Fibroblast of skin of abdomen (primary cell): ENCODE measurements at places on chromosomes 11 and 22.

DNA sequence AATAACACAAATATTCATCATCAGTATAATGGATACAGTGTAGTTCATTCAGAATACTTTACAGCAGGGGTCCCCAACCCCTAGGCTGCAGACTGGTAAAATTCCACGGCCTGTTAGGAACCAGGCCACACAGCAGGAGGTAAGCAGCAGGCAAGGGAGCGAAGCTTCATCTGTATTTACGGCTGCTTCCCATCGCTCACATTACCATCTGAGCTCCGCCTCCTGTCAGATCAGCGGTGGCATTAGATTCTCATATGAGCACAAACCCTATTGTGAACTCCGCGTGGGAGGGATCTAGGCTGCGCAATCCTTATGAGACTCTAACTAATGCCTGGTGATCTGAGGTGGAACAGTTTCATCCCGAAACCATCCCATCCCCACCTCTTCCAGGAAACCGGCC, 125.1 kb downstream of the SERGEF start:
- peak; percentile 52 for DNase-seq

- DNase-seq, result no peak
These were observed 11.5 kb upstream of the YWHAH start for GRCh38 chr22:31932863-31933262.

DNA sequence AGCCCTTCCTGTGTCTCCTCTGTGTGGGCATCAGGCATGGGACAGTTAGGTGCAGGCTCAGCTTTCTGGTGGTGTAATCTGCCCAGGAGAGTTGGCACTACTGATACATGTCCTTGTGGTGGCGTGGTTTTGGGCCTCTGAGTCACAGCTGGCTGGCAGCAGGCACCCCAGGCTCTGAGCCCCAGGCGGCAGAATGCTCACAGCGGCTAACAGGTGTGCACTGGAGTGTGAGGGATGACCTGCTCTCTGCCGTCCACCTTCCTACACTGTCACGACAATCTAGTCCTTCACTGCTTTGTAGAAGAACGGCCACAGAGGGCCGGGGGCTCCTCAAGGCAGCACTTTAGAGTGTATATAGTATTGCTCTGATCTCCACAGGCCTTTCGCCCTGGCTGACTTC, 100.3 kb upstream of the PITPNB start:
- DNase-seq, result no peak

DNA sequence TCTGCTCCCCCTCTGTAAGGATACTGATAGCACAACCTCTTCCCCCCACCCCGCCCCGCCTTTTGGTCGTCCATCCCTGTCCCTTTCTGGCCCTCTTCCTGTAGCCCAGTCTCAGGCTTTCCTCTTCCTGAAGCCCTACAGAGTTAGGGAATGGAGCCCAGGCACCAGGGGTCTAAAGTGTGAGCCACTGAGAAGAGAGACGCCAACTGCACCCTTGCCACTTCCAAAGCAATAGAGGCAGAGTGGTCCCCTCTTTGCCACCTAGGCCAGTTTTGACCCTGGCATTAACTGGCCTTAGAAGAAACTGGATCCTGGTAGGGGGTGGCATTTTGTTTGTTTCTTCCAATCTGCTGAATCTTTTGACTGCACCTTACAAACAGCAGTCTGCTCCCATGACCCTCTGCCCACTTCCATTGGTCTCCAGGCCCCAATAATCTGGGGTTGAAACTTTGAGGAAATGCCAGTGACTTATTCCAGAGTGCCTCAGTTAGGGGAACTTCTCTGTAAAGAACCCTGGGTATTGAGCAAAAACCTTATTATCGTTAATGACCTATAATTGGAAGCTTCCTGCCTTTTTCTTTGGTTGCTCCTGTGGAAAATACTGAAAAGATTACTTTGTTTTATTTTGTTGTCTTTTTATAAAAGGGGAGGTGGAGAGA, 9.7 kb upstream of the GRK2 start:
- no peak for DNase-seq

DNA sequence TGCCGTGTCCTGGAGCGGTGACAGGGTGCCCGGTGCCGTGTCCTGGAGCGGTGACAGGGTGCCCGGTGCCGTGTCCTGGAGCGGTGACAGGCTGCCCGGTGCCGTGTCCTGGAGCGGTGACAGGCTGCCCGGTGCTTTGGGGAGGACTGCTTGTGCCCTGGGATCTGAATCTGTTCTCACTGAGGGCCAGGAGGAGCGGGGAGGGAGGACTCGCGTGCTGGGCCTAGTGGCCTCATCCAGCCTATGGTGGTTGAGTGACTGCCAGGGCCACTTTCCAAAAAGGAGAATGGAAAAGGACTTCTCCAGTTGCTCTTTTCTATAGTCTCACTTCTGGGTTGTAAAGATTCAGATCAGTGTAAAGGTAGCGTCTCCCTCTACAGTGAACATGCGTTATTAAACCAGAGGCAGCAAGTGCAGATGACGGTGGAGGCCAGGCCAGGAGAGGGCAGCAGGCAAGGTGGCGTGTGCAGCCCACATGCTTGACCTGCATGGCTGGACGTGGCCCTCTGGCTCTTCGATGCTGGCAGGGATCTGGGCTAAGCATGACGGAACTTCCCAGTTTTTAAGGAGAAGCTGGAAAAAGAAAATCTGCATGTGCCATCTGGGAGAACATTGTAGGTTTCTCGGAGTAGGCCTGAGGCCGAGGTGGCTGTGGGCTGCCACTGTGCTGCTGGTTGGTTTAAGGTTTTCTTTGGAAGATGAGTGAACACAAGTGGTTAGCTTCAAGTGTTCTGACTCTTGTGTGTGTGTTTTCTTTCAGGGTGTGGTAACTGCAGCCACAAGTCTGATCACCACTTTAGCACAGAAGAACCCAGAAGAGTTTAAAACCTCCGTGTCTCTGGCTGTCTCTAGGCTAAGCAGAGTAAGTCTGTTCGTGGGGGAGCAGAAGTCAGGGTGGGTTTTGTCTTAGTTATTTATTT, 55.0 kb downstream of the AP2A2 start:
- DNase-seq, result no peak

- peak; percentile 81 for DNase-seq
These were observed 37.6 kb downstream of the LIF start for GRCh38 chr22:30208631-30209603.

DNA sequence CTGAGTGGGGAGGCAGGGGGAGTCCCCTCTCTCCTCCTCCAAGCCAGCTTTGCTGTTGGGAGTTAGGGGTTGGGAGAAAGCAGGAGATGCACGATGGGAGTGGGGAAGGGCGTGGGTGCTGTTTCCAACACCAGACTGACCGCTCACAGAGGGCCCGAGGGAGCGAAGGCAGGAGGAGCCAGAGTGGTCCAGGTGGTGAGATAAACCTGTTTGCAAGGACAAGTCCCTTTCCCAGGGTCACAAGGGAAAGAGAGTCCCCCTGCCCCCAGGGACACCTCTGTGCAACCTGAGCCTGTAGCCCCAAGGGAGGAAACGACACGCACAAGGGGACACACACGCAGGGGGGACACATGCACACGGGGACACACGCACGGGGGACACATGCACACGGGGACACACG, 42.2 kb downstream of the WNT11 start:
- no peak for DNase-seq

DNA sequence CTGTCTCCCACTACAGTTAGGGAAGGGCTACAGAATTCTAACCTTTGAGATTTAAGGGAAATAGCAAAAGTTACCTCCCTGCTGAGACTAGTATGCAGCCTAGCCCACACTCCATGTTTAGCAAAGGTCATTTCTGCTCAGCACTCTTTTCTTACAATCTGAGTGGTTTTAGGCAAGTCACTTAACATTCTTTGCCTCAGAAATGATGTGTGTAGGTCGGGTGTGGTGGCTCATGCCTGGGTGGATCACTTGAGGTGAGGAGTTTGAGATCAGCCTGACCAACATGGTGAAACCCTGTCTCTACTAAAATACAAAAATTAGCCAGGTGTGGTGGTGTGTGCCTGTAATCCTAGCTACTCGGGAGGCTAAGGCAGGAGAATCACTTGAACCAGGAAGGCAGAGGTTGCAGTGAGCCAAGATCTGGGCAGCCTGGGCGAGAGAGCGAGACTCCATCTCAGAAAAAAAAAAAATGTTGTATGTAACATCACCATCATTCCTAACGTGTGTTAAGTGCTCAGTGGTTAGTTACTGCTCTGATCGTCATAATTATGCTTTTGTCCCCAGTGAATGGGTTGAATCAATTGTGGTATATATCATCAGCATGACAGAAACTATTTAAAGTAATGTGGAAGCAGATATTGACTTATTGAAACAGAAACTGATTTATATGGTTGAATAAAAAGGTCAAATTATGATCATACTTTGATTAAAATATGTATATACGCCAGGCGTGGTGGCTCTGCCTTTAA, 55.0 kb downstream of the COPB1 start:
- DNase-seq, result no peak

GRCh38 chr11:76152086-76152681, 54.1 kb downstream of the WNT11 start:
- DNase-seq, result peak; percentile 68

DNA sequence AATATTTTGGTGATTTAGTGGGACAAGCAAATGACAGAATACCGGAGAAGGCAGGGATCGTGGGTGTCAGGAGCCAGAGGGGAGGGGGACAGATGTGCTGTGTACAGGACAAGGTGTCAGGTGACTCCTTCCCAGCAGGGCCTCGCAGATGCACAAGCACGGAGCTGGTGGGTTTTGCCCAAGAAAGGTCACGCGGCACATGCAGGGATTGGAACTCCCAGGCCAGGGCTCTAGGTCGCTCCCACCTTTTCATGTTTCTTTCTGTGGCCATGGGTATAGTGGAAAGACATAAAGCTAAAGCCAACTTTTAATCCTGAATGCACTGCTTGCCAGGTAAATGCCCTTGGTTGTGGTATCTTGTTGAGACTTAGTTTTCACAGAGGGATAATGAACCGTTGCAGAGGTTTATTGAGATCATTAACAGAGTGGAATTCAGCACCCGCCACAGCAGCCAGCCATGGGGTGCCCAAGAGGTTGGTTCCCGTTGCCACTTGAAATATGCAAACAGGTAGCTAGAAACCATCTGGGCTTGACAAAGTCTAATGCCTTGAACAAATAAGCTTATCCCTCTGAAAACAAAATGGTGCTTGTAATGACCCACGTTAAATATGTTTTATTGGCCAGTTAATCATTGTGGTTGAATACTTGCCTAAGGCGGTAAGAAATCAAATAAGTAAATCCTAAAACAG, 10.1 kb downstream of the C22orf23 start:
- DNase-seq, result no peak

- peak; percentile 84 for DNase-seq
These were observed 21.3 kb downstream of the RASD2 start for GRCh38 chr22:35561796-35562526.

DNA sequence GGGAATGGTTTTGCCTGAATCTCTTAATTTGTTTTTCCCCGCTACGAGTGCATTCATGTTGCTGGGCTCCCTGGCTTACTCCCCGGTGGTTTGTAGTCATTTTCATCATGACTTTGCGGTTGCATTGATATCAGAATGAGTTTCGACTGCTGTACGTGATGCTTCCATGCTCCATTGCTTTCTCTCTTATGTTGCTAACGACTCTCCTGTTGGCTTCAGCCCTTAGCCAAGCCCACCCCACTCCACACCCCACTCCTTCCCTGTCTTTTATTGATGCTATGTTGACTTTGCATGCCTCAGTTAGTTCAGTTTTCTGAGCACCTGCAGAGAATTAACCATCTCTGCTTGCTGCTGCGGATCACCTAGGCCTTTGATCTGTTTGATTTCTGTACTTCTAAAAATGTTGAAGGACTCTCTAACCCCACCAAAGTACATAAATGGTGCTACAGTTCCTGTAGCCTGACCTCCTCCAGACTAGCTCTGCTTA, 65.3 kb downstream of the ARFGAP2 start:
- no peak for DNase-seq

- DNase-seq, result no peak
These were observed 397.0 kb downstream of the ETS1 start for GRCh38 chr11:128190312-128190711.

GRCh38 chr22:43390166-43390565, 21.6 kb upstream of the MPPED1 start:
- no peak for DNase-seq

GRCh38 chr11:68213555-68214172, 568 bp upstream of the KMT5B start:
- peak; percentile 99 for DNase-seq
